ENCODE measurements at places on chromosomes 11 and 22.

GRCh38 chr11:131356206-131356605 lies 14.2 kb upstream of the NTM start:
- DNase-seq = no peak

- DNase-seq = peak; percentile 50
Measured at GRCh38 chr11:19683141-19683805, 29.4 kb upstream of the NAV2 start.

DNA sequence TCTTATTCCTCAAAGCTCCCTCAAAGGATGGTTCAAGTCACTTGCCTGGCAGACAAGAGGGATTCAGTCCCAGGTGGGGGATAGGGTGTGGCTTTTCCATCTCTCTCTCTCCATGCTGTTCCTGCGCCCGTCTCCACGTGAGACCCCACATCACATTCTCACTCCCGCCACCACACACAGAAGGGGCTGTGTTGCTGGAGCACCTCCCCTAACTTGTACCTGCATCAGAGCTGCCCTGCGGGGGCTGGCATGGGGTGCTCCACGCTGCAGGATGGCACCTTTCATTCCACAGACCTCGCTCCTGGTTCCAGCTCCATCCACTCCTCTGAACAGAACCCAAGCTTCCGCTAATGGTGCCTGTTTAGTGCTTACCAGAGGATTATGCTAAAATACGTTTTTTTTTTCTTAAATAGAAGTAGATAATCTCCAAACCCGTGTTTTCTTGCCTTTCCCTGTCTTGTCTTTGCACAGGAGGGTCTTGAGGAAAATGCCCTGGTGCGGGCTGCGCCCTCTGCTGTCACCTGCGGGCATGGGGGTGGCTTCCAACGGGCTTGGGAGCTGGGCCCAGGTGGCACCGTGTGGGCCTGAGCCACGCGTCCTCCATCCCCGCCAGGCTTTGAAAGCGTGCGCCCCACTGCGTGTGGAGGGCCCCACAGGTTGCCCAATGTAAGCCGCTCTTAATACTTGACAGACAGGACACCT lies 985.6 kb downstream of the BRD1 start:
- no peak for DNase-seq

- DNase-seq = no peak
Measured at GRCh38 chr11:120808616-120809050, 215.3 kb upstream of the TBCEL start.

GRCh38 chr11:36081274-36081945 lies 137.5 kb downstream of the LDLRAD3 start:
- no peak for DNase-seq

GRCh38 chr11:132590986-132591385 lies 941.3 kb downstream of the OPCML start:
- DNase-seq = no peak

GRCh38 chr11:119791701-119792151 lies 62.7 kb upstream of the NECTIN1 start:
- DNase-seq = peak; percentile 93

DNA sequence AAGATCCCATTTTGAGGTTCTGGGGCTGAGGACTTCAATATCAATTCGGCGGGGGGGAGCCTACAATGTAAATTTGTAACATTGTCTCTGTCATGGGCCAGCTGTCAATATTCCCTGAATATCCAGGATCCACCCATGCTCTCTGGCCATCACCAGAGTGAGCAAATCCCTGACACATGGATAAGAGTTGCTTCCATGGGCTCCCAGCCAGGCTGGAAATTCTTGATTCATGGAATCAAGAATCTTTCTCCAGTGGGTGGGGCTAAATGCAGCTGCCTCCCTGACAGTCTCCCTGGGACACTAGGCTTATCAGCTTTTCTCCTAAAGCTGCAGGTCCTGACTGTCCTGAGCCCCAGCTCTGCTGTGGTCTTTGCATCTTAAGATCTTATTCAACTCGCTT lies 86.9 kb upstream of the IGLL5 start:
- DNase-seq = peak; percentile 48

GRCh38 chr11:93216511-93217101 lies 18.8 kb upstream of the SLC36A4 start:
- DNase-seq = no peak

DNA sequence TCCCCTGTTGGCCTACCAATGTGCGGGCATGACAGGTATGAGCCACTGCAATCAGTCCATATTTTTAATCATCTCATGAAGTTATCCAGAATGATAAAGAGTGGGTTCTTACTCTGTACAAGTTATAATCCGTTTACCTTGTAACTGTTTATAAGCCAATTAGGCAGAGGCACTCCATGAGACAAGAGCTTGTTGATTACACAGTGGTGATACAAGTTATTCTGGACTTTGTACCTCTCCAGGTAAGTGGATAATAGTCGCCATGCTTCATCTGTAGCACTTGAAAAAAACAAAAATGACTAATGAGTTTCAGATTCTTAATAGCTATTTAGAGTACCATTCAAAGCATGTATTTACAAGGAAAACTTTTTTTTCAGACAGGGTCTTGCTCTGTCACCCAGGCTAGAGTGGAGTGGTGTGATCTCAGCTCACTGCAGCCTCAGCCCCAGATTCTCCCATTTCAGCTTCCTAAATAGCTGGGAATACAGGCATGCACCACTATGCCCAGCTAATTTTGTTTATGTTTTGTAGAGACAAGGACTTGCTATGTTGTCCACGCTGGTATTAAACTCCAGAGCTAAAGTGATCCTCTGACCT lies 17.7 kb upstream of the FNBP4 start:
- DNase-seq = no peak

- DNase-seq = no peak
Measured at GRCh38 chr11:57237204-57237681, at the start of gene APLNR. APLNR (minus strand) TSS chr11:57237250; CDS start chr11:57237004, 246 bp downstream.

GRCh38 chr11:69537126-69537525 lies 55.7 kb downstream of the LINC01488 start:
- DNase-seq = no peak
